Fibroblast of skin of scalp (primary cell): ENCODE measurements at places on chromosomes 7 and 10.

- no peak for DNase-seq
Measured at GRCh38 chr10:89695307-89695706, 6.1 kb upstream of the KIF20B start.

DNA sequence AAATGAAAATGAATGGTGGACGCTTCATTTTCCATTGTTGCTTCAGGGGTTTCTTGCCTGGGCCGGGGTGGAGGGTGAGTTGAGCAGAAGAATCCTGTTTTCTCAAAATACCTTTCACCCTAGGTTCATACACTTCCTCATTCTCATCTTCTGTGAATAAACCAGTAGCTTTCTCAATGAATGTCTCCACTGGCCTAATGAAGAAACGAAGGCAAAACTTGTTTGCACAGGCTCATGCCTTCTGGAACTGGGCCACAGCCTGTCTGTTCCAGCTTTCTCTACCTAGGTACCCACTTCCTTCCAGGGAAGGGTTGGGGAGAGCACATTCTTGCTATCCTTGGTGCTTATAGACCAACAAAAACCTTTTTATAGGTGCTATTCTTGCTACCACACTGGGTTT is 21.3 kb downstream of the STMP1 start:
- DNase-seq = no peak

DNA sequence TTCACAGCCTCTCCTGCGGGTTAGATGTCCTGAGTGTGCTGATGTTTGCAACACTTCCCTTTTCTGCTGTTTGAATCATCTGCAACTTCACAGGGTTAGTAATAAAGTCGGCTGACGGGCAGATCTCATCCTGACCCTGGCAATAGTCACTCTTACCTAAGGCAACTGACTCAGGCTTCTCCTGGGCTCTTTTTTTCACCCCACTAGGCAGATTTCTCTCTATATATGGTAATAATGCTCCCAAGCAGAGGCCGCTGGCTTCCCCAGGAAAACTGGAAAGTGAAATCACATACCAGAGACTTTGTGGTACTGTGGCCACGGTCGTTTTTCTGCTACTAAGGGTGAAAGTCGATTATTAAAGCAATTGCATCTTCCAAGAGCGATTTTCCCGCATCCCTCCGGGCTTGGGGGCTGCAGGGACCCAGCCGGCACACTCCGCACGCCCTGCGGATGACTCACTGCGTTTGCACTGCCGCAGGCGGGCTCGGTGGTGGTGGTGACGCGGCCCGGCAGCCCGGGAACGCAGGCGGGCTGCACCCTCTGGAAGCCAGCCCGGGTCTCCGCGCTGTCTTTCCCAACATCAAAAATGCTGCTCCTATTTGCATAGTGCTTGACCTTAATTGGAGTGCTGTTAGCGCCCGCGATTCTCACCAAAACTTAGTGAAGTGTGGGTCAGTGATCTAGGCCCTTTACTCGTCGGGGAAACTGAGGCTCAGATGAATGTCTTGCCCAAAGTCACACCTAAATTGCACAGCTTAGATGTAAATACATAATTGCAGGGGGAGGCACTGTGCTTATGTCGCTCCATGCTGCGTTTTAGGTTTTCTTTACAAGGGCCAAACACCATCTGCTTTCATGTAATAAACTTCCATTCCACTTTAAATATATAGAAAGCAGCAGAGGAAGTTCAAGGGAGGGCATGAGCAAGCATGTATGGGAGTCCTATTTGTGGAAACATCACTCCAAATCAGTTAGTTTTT is 47.6 kb upstream of the ITGB1 start:
- DNase-seq = peak; percentile 97

GRCh38 chr10:96275685-96276418 is 4.5 kb upstream of the BLNK start:
- DNase-seq = no peak

DNA sequence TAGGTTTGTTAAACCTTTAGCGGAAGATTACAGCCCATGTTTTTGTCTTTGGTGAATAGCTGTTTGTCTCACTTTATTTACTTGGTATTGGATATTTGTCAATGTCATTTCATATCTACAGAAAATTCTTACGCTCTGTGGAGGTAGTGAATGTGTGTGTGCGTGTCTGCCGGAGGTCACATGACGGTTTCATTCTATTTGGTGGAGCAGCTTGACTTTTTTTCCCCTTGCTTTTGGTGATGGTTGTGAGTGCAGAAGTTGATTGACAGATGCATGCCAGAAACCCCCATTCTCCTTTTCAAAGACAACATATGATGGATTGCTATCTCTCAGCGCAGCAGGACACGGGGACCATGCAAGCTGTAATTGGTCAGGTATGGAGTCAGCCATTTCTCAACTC is at the start of gene POU6F2:
Gene POU6F2, plus strand, starts transcription at position 225 of the 400 bp plus-strand sequence. Its CDS starts 45 bp downstream, at position 270.
- no peak for DNase-seq

GRCh38 chr7:133861876-133862275 is 265.3 kb upstream of the LRGUK start:
- DNase-seq = no peak

DNA sequence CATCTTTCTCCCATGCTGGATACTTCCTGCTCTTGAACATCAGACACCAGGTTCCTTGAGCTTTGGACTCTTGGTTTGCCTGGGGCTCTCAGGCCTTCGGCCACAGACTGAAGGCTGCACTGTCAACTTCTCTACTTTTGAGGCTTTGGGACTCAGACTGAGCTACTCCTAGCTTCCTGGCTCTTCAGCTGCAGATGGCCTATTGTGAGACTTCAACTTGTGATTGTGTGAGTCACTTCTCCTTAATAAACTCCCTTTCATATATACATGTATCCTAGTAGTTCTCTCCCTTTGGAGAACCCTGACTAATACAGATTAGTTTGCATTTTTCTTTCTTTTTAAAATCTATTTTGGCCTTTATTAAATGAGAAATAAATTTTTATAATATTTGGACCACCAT is 276.2 kb upstream of the SEMA3C start:
- DNase-seq = no peak

DNA sequence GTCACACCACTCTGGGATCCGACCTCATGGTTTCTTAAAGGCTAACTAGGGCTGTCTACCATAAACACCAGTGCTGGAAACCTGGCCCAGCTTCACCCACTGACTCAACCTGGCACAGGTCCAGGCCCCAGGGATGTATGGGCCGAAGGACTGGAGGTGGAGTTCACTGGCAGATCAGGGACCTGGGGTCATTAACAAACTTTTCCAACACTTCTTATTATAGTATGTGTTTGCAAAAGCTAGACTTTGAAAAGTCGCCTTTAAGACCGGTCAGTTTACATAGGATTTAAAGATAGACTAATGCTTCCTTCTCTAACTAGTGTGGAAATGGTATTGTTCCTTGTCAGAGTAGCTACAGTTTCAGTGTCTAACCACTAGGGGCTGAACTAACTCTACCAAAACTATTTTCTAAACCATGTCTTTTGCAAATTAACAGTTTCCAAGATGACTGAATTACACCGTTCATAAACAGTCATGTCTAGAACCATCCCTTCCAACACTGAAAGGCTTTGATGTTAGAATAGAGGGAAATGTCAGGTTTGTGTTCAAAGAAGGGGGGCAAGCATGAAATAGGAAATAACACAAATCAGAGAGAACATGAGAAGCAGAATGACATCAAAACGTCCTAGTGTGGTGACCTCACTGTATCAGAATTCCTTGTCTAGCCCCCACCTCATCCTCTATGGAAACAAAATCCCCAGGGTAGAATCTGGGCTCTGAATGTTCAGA is 29.7 kb downstream of the STN1 start:
- DNase-seq = peak; percentile 77

GRCh38 chr10:100747456-100748230 is 2.3 kb downstream of the PAX2 start:
- no peak for DNase-seq

- DNase-seq = peak; percentile 47
Measured at GRCh38 chr7:146002431-146003078, 114.0 kb upstream of the CNTNAP2 start.

DNA sequence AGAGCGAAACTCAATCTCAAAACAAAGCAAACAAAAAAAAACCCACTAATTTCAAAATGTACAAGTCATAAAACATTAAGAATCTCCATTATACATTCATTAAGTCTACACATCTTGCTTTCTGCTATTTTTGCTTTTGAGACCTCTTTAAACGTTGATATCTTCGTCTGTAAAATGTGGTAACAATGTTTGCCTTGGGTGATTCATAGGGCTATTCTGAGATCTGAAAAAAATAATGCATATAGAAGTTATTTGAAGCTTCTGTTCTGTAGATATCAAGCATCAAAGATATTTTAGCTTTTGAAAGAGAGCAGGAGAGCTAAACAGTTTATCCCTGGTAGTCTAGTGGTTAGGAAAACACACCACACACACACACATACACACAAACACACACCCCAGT is 158.1 kb upstream of the PLXDC2 start:
- DNase-seq = peak; percentile 8

- DNase-seq = no peak
Measured at GRCh38 chr7:113608782-113609181, 310.0 kb downstream of the PPP1R3A start.

- no peak for DNase-seq
Measured at GRCh38 chr10:118778727-118779126, 24.0 kb upstream of the CACUL1 start.

DNA sequence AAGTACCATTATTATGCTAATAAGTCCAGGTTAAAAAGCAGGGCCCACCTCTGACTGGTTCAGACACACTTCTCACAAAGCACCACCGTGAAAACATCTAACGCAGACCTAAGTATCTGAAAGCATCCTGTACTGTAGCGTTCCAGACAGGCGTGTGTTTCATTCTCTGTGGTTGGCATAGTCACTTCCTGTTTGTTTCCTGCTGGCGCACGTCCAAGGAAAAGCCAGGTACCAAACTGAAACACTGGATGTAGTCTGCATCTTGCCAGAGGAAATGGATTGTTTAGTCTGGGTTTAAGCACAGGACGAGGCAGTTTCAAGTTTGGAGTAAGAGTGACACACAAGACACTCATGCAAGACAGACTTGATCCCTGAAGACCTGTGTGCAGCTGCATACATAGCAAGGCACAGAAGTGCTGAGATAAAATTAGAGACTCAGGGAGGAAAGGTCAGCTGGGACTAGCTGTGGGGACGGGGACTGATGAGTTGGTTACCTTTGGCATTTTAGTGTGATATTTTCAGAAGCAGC is 23.3 kb downstream of the BPGM start:
- peak; percentile 77 for DNase-seq

GRCh38 chr10:42933448-42934340 is 143.2 kb upstream of the RET start:
- no peak for DNase-seq

- DNase-seq = no peak
Measured at GRCh38 chr10:123555616-123556015, 110.5 kb upstream of the GPR26 start.

- DNase-seq = peak; percentile 31
Measured at GRCh38 chr10:111973306-111973705, 210.3 kb downstream of the GPAM start.

DNA sequence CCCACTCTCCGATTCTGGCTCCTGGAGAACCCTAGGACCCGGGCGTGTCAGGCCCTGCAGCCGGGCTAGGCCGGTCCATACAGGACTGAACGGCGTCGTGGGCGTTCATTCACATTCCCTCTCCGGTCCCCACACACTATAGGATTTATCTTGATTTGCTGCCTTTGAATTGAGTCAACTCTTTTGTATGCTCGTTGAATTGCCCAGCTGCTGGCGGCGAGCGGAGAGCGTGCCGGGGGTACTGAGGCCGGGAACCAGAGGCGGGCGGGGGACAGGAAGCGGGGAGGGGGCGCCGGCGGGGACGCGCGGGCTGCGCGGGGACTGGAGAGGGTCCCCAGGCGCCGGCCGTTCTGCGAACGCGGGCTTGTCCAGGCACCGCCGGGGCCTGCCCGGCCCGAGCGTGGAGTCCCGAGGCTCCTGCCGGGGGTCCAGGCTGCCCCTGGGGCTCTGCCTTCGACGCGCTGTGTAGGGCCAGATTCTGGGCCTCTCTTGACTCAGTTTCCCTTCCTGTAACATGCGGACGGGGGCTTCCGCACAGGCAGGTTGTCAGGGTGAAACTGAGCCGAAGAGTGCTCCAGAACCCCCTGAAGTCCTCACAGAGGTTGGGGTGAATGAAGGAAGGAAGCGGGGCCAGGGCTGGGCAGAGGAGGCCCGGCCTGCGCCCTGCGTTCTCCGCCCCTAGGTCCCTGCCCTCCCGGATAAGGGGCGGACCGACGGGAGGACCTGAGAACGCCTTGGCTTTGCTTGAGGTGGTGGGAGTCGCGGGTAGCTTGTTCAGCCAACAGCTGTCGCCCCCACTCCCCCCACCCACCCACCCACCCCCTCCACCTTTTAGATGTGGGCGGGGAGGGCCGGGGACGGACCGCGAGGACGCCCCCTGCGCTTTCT is 769 bp upstream of the ELFN1 start:
- DNase-seq = peak; percentile 56

- no peak for DNase-seq
Measured at GRCh38 chr10:90652519-90652918, 205.3 kb downstream of the HTR7 start.

GRCh38 chr10:79588800-79589199 is 21.9 kb upstream of the SFTPA1 start:
- DNase-seq = no peak

DNA sequence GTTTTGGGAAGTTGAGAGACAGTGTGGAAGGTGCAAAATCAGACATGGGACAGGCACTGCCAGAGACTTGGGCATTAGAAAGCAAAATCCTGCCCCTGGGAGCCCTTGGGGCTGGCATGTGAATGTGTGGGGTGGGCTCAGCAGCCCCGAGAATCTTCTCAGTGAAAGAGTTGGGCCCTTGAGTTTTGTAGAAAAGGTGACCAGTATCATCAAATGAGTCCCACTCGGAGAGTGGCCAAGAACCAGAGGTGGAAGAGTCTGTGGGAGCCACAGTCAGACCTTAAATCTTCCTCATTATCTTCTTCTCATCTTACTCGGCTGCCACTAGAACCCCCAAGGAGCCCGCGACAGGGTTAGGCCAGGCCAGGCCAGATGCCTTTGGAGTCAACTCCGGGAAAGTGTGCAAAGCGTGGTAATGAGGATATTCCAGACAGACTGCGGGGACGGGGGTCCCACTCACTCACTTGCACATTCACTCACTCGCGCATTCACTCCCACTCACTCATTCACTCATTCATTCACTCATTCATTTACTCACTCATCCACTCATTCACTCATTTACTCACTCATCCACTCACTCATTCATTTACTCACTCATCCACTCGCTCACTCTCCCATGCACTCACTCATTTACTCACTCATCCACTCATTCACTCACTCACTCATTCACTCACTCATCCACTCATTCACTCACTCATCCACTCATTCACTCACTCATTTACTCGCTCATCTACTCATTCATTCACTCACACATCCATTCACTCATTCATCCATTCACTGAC is 74.9 kb downstream of the CARD11 start:
- no peak for DNase-seq

DNA sequence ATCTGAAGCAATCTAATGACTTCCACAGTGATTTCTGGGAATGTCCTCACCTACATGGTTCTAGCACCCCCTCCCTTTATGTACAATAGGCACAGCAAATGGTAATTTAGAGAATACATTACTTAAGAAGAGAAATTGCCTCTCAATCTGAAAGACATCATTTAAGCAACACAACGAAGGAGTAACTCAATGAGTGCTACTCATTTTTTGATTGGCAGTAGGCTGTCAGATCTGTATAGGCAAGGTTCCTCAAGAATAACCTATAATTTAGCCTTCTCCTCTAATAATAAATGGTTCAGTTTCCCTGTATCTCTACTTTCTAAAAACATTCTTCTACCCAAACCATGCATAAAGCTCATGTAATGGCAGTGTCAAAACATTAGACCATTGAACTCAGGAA is 30.6 kb upstream of the SEMA3C start:
- no peak for DNase-seq

GRCh38 chr7:76259124-76260093 is 43.1 kb upstream of the HSPB1 start:
- DNase-seq = no peak
